ENCODE measurements at places on chromosomes 1 and 21.

DNA sequence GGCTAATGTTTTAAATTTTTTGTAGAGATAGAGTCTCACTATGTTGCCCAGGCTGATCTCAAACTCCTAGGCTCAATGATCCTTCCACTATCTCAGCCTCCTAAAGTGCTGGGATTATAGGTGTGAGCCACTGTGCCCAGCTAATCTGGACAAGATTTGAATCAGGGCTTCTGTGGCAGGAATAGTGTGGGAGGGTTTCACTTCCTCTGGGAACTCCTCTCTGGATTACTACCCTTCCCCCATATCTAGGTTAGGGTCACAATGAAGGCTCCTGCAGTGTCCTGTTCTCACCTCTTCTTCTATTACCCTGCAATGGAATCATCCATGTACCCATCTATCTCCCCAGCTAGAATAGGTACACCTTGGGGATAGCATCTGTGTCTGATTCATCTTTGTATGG is 133.6 kb upstream of the RAB4A start:
- no peak for DNase-seq

DNA sequence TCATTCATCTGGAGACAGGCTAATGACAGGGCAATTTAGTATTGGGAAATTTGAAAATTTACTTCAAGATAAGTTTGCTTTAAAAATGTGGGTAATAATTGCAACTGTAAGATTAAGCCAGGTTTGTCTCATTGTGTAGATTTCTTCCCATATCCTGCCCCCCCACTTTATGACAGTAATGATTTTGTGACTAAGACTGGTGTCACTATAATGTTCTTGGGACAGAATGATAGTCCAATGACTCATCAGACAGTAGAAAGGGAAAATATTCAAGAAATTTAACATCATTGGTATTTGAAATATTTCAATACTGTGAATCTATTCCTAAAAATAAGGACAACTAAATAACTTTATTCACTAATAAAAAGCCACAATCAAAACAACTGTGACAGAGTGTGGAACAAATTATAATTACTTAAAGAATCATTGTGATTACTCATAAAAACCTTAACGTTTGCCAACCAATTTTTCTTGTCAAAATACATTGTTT is 36.7 kb downstream of the FH start:
- DNase-seq: no peak

DNA sequence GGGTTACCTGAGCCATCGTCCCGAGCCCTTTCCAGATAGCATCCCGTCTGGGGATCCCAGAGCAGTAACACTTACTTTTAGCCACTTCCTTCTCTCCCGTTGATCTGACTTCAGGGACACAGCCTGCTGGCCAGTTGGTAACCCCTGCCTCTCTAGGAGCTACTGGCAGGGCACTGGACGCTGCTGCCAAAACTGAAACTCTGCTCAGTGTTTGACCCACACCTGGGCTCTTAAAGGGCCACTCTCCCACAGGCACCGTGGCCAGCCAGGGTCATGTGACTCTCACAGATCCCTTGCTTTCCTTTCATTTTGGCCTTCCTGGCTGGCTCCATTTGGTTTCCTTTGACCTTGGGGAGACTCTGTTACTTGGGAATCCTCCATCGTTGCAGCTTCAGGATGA is at the start of gene PIGR:
PIGR (minus strand) TSS at position 206 of the 400 bp plus-strand sequence. CDS start 5,935 bp downstream, outside the sequence.
- DNase-seq: no peak

GRCh38 chr1:234040446-234041317 is 136.2 kb downstream of the SLC35F3 start:
- no peak for DNase-seq

DNA sequence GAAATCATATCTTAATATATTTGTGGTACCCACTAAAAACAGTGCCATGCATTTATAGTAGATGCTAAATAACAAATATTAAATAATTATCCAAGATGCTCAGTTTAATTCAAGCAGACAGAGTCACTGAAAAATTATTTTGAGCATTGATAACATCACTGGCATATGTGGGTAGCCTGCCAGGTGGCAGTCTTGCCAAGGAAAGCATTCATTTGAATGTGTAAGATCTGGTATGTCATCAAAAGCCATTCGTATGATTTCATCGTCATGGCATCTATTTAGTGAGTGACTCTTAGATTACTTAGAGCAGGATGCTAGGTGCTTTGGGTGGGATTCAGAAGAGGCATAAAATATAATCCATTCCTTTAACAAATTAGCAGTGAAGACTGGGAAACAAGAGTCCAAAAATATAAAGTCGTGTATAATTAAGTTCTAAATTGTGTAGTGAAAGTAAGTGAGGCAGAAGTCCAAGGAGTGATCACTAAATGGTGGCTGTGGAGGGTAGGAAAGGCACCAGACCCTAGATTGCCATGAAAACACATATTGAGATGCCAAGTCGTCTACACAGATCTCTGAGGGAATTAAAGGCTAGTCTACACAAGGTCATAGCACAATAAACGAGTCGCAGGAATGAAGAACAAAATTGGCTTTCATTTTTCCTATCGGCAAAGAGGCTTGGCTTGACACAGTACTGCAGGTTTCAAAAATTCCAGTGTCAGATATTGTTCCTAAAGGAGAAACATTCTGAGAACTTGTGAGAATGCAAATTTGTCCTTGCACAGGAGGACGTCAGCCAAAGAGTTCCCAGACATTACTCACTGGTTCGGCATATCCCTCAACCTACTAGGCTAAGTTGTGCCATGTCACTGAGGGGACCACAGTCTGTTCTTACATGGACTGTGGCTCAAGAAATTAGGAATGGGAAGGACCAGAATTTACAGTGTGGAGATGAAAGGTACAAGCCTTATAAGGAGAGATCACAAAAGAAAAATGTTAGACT is 130.8 kb downstream of the LYPLAL1 start:
- DNase-seq: no peak

GRCh38 chr1:201277441-201277840 is 5.9 kb upstream of the PKP1 start:
- no peak for DNase-seq

GRCh38 chr21:42222386-42222785 is 3.4 kb downstream of the ABCG1 start:
- no peak for DNase-seq

All from cerebellar nuclear complex (tissue), 1 donor.